ENCODE measurements at places on chromosomes 11 and 22.

DNA sequence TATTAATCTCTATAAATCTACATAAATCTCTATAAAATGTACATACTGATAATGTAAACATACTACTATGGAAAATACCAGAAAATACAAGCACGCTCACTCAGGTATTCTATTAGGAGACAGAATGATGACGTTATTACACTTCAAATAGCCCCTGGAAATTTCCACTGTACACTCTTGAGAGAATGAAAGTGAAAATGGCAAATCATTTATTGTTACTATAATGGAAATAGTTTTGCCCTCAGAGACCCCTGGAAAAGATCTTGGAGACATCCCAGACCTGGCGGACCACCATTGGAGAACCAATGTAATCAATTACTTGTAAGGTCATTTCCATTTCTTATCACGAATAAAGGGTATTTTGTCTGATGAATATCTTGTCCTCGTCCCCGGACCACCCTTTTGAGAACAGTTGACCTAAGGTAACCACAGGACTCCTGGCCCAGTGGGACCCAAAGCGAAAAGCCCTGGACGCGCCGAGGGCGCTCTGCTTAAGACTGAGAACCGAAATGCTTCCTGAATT is 509 bp upstream of the PRRG4 start:
- no peak for DNase-seq

DNA sequence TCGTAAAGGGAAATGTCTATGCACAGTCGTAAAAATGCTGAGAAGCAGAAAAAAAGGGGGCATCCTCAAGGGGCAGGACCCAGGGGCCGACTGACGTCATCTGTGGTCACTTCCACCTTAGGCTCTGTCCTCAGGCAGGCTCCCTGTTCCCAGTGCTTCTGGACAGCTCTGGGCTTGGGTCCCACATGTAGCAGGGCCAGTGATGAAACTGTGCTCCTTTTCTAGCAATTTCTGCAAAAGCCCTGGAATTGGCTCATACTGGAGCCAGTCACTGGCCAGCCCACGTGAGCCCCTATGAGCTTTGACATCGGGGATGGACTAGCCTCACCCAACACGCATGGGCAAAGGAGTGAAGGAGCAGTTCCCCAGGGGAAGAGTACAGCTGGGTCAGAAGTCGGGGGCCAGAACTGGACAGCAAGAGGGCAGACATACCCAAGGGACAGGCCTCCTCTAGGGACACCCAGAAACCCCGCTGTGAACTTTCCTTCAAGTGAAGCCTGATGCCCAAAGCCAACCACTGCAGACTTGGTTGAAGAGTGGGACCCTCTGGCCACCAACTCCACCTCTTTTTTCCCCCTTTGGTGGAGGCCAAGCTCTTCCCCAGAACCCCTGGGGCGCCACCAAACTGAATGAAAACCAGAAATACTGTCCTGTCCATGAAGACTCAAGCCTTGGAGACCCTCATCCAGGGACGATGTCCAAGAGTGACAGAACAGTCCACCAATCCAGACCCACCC is 1349.0 kb downstream of the BRD1 start:
- no peak for DNase-seq

- no peak for DNase-seq
Observed at GRCh38 chr22:22048981-22049531, 66.5 kb upstream of the TOP3B start.

DNA sequence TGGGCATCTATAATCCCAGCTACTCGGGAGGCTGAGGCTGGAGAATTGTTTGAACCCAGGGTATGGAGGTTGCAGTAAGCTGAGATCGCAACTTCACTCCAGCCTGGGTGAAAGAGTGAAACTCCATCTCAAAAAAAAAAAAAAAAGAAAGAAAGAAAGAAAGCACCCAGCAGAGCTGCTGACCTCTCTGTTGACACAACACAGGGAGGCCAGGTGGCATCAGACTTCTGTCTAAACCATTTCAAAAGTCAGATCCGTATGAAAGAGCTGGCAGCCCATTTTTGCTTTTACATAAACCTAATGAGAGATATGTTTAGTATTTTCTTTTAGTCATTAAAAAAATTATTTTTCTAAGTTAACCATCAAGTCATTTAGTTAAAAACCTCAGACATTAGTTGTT is 64.4 kb upstream of the RRM1 start:
- DNase-seq = no peak

- DNase-seq = no peak
Observed at GRCh38 chr11:44946263-44946662, 4.4 kb downstream of the TP53I11 start.

- DNase-seq = no peak
Observed at GRCh38 chr22:45650721-45651120, 20.9 kb upstream of the ATXN10 start.

GRCh38 chr11:83723999-83724398 is 437.8 kb upstream of the CCDC90B start:
- no peak for DNase-seq

DNA sequence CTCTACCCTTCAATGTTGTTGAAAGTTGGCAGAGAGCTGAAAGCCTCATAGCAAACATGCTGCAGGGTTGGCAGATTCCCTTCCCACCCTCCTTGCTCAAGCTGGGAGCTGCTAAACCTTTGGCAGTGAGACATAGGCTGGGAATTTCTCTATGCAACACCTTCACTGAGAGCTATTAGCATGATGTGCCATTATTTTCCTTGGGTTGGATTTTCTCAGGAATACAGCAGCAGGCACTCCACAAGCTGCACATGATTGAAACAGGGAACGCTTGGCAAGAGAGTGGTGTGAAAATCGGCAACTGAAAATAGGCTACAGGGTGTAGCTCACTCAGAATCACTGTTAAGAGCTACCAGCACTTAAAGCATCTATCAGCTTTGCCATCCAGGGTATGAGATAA is 9.6 kb upstream of the ALKBH3 start:
- DNase-seq = no peak

- no peak for DNase-seq
Observed at GRCh38 chr11:134452026-134452837, 40.2 kb upstream of the B3GAT1 start.

GRCh38 chr11:60345489-60345888 is 18.4 kb downstream of the MS4A6E start:
- no peak for DNase-seq

GRCh38 chr22:46370584-46371291 is 35.2 kb downstream of the TRMU start:
- no peak for DNase-seq

DNA sequence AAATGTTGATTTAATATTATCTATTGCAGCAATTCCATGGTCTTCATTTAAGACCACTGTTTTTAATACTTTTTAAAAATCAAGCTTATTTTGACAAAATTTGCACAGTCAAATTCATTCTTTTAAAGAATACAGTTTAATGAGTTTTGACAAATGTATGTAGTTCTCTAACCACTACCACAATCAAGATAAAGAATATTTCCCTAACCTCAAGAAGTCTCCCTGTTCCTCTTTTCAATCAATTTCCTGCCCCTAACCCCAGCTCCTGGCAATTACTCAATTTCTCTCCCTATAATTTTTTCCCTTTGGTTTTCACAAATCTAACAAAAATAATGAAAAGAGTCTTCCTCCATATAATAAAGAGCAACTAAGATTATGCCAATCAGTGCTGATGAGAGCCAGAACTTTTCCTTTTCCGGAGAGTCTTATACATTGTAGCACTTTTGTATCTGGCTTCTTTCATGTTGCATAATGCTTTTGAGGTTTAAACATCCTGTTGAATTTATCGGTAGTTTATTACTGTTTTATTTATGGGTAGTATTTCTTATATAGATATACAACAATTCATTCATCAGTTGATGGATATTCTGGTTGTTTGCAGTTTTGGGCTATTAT is 231.7 kb downstream of the AASDHPPT start:
- no peak for DNase-seq

DNA sequence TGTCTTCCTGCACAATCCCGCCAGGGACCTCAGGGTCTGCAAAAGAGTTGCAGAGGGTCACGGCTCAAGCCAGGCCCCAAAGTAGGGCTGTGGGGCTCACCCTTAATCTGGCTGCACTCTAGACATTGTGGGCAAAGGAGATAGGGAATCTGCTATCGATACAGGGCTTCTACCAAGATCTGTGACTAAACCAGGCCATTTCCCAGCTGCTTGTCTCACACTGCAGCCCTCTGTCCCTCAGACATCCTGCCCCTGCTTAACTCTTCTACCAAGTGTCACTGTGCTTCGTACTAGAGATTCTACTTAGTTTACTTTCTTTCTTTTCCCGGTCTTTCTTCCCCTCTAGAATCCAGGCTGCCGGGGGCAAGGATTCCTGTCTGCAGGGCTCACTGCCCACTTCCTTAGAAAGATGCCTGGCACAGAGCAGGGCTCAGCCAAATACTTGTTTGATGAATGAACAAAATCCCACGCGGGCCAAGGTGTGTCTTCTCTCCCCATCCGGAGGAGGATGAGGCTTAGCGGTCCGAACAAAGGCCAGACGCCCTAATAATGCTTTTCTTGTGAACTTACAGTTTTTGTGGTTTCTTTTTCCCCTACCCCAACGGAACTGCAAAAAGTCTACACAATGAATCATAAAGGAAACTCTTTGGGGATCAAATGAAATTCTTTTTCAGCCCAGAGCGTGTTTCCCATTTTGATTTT is 61.3 kb upstream of the ANO1 start:
- no peak for DNase-seq

DNA sequence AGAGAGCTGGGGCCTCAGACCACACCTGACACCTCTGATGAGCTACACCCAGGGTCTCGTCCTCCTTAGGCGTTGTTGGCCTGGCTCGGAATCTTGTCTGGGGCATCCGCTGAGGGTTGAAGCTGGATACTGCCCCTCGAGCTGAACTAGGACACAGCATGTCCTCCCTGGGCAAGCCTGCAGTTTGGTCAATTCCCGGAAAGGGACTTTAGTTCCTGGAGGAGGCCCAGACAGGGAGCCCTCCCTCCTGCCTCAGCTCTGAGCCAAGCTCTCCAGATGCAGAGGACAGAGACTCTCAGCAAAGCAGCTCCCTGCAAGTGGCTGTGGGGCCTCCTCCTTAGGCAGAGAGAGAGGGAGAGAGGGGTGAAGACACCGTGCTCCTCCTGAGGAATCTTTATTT is 4.9 kb downstream of the APOL3 start:
- no peak for DNase-seq

DNA sequence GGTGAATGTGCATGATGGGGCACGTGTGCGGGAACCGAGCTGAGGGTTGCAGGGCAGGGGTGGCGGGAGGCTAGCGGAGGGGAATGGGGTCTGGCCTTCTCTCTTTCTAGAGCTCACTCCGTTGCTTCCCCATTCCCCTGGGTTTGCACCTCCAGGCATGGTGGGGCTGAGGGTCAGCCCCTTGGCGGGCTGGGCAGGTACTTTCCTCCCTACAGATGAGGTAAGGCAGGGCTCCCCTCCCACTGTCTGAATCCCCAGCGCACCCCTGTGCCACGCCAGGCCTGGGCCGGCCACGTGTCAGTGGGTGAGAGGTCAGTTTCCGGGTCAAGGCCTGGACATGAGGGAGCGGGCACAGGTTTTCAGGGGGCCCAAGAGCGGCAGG is 8.9 kb downstream of the SUSD2 start:
- no peak for DNase-seq

GRCh38 chr11:95193541-95193940 is 37.5 kb downstream of the SESN3 start:
- no peak for DNase-seq

- DNase-seq = no peak
Observed at GRCh38 chr11:2483426-2483825, 38.6 kb downstream of the KCNQ1 start.

DNA sequence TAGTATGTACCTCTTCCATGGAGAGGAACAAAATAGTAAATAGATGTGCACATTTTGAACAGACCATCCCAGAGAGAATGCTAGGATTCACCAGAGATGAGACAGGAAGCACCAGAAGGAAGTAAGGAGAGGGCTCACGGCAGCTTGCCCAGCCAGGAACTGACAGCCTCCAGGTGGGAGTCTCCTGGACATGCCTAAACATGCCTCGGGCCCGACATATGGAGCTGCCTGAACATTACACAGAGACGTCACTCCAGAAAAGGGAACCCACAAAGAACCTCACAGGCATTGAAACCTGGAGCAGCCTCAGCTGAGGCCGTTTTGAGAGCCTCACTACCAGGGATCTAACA is 67.4 kb downstream of the BRD1 start:
- no peak for DNase-seq

- no peak for DNase-seq
Observed at GRCh38 chr11:4751201-4751600, 18.5 kb downstream of the OR51F1 start.

DNA sequence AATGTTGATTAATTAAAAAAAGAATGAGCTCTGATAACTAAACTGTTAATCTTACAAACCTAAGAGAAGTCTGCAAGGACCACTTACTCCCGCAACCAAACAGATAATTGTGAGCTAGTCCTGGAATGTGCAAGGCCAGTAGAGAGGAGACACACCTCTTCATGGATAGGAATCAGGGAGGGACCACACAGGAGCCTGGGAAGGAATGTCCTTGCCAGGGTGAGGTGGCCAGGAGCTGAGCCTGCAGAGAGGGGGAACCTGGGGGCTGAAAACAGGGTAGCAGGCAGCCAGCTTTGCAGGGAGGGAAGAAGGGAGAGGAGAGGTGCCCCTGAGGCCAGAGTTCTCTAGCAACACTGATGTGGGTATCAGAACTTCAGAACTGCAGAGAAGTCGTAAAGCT is 9.4 kb upstream of the NLRP10 start:
- no peak for DNase-seq

GRCh38 chr11:34758262-34758661 is 137.4 kb downstream of the EHF start:
- DNase-seq = no peak

- DNase-seq = no peak
Observed at GRCh38 chr11:125777309-125777708, 1.3 kb downstream of the PATE2 start.

DNA sequence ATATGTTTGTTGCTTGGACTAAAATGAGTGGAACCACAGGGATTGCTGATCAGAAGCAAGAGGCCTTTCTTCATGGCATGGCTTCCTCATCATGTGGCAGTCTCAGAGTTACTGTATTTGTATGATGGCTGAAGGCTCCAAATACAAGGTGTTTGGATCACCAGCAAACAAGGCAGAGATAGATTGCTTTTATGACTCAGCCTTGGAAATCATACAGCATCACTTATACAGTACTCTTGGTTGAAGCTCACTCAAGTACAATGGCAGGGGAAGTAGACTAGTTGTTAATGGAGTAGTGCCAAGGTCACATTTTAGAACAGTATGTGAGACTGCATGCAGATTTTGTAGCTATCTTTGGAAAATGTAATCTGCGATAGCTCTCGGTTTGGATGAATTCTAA is 16.6 kb downstream of the CAPRIN1 start:
- DNase-seq = no peak

DNA sequence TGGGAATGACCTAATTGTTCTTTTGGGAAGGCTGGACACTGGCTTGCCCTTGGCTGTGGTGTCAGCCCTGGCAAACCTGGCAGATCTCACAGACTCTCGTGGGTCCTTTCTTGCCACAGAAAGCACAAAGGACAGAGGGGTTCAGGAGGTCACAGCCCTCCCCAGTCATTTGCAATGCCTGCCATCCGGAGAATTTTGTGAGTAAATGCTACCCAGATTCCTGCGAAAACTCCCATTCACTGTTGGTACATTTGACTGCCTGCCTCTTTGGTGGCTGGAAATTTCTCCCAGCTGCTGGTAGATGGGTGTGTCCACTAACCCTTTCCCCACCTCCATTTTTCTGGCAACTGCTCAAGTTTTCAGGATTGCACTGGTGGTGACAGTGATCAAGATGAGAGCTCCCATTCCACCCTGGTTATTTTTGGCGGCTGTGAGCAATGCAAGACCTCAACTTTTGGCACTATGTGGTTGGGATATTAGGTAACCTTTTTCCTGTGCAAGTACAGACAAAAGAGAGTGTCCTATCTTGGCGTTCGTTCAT is 155.7 kb downstream of the NAV2 start:
- DNase-seq = no peak
